Daoy (cell line): ENCODE measurements at places on chromosomes 7 and 10. TPM values are rescaled to one million over a fixed set of nuclear protein-coding genes. Genes with fewer than 3 reads are reported as not detected.

- no peak for DNase-seq
Measured at GRCh38 chr7:123711832-123712293, 36.9 kb downstream of the WASL start.

- DNase-seq = no peak
Measured at GRCh38 chr10:125006188-125006680, 64.3 kb downstream of the ZRANB1 start.

GRCh38 chr10:71868192-71868697 is 17.2 kb upstream of the PSAP start:
- peak; percentile 72 for DNase-seq

DNA sequence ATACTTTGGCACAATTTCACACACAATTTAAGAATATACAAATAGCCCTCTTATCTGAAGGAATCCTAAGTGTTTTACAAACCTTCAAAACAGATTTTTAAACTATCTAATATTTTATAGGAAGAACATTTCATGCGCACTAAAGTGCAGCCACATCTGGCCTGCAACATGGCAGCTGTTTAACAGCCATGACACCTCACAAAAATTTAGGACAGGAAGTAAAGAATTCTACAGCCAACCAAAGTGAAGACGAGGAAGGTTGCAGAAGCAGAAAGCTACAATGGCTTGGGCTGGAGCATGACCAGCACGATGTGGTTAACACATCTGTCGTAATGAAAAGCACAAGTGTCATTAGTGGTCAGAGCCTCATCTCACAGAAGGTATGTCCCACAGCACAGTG is 238.1 kb downstream of the HPSE2 start:
- no peak for DNase-seq

- DNase-seq = no peak
Measured at GRCh38 chr7:46424934-46425333, 503.9 kb upstream of the IGFBP3 start.

GRCh38 chr10:72243822-72244437 is 27.9 kb upstream of the ASCC1 start:
- DNase-seq = peak; percentile 35

DNA sequence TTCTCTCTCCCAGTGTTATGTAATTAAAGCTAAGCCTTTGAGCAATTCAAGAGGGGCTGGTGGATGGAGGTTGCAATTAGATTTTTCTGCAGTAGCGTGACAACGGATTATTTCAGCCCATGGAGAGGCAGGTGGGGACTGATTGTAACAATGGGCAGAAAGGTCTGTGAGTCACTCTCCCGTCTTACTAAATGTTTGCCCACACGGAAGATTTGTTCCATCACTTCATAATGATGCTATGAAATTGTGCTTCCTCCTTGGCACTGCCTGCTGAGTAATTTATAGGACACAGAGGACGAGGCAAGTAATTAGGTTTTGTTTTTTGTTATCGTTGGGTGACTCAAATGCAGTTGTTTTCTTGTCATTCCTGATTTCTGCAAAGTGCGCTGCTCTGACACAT is 594.5 kb upstream of the DPP6 start:
- DNase-seq = peak; percentile 88

DNA sequence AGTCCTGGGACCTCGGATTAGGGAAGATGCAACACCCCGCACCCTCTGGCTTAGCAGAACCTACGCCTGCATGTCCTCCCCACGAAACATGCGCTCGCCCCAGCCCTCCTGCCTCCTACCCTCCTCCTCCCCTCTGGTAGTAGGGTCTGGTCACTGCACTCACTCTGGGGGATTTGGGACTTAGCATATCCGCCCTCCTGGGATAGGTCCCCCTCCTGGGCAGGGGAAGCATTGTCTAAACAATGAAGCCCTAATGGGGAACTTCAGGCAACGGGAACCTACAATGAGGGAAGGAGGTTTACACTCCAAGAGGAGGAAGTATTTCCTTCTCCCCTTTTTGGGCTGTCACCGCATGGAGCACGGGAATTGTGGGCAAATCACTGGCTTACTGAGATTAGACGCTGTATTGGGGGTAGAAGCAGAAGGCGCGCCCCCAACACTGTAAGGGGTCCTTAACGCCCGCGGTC is 892 bp downstream of the CRHR2 start:
- no peak for DNase-seq

- no peak for DNase-seq
Measured at GRCh38 chr7:18846765-18847215, 270.6 kb downstream of the TWIST1 start.

DNA sequence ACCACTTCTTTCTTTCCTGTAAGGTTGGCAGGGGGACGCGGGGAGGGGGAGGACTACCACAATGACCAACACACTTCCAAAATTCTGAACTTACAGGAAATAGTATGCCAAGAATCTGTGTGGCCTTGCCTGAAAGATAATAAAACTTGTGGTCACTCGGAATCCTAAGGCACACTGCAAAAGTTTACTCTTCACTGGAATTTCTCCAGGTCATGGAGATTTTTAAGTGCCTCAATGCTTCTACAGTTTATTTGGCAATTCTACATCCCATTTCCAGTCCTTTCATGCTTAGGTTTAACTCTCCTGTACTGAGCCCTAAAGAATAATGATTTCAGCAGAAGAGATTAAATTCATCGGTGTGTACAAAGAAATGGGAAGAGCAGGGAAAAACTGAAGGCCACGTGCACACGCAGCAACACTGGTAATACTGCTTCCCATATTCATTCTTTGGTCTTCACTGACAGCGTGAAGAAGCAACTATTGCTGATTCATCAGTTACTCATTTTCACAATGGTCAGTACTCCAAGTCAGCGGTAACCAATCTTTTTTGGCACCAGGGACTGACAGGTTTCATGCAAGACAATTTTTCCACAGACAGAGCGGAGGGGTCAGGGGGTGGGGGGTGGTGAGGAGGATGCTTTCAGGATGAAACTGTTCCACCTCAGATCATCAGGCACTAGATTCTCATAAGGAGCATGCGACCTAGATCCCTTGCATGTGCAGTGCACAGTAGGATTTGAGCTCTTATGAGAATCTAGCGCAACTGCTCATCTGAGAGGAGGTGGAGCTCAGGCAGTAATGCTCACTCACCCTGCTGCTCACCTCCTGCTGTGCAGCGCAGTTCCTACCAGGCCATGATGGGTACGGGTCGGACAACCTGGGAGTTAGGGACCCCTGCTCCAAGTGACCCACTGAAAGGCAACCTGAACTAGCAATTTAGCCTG is 9.8 kb downstream of the LARP4B start:
- DNase-seq = no peak

- no peak for DNase-seq
Measured at GRCh38 chr10:72472306-72472705, 117.6 kb upstream of the DNAJB12 start.

GRCh38 chr7:105493923-105494315 is 28.2 kb downstream of the PUS7 start:
- DNase-seq = peak; percentile 85

- peak; percentile 92 for DNase-seq
Measured at GRCh38 chr10:103772096-103772845, 83.1 kb downstream of the SH3PXD2A start.

- peak; percentile 98 for DNase-seq
Measured at GRCh38 chr7:44072364-44073231, 7.2 kb upstream of the PGAM2 start.

DNA sequence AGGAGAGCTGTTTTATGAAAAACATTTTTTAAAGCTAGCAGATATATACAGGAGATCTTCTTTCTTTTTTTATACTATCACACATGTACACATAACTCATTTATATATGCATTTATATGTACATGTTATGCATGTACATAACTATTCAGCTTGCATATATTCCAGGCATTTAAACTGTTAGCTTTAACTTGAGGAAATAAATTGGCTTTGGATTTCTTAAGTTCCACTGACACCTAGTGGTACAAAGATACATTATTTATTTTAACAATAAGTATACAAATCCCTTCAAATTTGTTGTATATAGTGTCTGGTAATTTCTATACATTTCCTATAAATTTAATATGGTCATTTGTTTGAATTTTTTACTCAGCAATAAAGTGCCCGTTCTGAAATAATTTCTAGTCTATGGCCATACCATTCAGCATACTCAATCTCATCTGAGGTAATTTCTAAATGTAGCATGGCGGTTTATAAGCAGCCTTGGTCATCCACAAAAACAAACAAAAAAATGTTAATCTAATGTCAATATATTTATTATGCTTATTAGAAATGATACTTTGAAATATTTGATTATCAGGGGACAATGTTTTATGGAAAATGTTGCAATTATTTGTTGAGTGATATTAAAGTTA is 11.6 kb downstream of the ZDHHC6 start:
- no peak for DNase-seq

DNA sequence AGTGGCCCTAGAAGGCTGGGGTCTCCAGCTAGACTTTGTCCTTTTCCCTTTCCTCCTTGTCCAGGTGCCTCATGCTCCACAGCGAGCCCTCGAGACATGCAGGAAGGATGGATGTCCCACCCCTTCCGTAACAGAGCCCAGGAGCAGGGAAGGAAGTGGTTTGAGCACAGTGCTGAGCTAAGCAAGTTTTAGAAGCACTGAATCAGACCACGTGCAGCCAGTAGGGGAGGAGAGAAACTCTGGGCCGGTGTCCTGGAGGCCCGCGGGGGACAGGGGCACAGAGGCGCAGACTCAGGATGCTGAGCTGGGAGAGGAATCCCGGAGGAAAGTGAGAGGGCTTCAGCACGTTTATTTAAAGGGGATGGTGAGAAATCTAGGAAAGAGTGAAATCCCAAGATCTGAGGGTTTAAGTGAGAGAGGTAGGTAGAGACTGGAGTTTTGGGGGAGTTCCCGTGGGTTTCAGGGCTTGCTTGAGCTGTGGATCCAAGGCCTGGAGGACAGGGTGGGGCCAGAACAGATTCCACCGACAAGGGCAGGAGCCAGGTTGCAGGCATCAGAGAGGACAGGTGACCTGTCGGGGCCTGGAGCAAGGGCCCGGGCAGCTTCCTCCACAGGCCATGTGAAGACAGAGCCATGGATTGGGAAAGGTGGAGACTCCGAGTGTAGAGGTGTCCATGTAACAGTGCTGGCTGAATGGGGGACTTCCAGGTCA is 4.4 kb upstream of the IRF5 start:
- DNase-seq = peak; percentile 52

GRCh38 chr7:132083537-132084123 is 492.6 kb downstream of the PLXNA4 start:
- DNase-seq = no peak

GRCh38 chr10:110212119-110213006 is 5.0 kb downstream of the MXI1 start:
- DNase-seq = no peak

DNA sequence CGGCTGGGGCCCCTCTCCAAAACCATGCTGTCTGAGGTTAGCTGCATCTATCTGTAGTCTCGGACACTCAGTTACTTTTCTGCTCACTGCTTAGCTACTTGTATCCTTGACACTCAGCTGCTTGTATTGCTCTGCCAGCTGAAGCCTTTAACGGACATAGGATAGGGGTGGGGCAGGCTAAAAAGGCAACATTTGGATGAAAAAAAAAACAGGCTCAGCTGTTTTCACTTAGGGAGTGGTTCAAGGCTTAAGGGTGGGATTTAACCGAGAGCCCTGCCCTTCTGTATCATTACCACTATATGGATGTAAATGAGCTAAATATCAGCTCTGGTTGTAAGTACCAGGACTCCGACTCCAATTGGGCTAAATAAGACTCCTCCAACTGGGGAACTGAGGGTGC is 28.6 kb downstream of the LSMEM1 start:
- no peak for DNase-seq

DNA sequence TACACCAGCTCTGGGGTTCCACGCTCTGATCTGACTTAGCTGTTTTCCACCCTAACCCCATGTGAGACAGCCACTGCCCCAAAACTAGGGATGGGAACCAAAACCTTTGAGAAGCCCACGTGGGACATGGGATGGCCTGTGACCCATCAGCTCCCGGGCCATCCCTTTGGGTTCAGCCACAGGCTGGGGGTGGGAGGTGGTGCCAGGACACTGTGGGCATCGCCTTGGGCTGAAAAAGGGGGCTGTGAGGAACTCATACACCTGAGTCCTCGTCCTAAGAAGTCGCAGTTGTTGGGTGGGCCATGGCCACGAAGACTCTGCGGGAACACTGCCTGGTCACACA is 379.1 kb downstream of the DNAJB6 start:
- no peak for DNase-seq

DNA sequence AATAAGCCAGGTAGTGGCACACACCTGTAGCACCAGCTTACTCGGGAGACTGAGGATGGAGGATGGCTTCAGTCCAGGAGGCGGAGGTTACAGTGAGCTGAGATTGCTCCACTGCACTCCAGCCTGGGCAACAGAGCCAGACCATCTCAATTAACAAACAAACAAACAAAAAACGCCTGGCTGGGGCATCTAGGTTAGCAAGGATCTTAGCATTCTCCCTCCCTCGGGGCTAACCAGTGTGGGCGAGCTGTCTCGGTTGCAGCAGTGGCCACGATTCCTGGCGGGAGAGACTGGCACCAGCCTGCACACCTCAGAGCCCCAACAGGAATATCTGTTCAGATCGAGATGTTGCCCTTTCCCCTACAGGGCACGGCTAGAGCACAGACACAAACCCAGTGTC is 91.3 kb upstream of the KCTD7 start:
- no peak for DNase-seq

DNA sequence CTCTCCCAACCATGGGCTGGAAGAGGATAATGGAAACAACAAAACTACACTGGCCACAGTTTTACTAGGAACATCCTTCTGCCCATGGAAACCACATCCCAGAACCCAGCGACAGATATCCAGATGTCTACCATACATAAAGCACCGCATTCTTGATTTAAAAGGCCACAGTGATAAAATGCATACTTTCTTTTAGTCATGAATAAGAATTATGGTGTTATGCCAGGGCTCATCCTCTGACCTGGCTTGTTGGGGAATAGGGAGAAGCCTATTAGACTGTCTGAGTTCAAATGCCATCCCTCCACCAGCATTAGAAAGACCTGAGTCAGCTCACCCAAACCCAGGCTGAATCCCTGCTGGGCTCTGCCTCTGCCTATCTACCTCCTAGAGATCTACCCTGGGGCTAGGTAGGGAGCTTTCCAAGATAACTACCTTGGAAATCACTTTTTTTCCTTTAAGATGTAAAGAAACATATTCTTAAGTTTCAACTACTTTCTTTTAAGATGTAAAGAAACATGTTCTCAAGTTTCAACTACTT is 5.2 kb downstream of the ABCA13 start:
- DNase-seq = no peak

Gene CNPY1
- total RNA-seq = 1.7 and 2.7 TPM in 2 replicates

Gene H2BK1
- total RNA-seq = not detected in 2 replicates

Gene SOSTDC1
- not detected in 2 replicates for total RNA-seq

Gene HKDC1
- total RNA-seq = 0.69 and 0.89 TPM in 2 replicates

Gene CREB5
- total RNA-seq = 12.1 and 17.3 TPM in 2 replicates

Gene VSTM4
- 3.3 and 9.5 TPM in 2 replicates for total RNA-seq

Gene ELAPOR2
- total RNA-seq = 5.9 and 13.9 TPM in 2 replicates
